ENCODE measurements at places on chromosomes 1 and 21.

DNA sequence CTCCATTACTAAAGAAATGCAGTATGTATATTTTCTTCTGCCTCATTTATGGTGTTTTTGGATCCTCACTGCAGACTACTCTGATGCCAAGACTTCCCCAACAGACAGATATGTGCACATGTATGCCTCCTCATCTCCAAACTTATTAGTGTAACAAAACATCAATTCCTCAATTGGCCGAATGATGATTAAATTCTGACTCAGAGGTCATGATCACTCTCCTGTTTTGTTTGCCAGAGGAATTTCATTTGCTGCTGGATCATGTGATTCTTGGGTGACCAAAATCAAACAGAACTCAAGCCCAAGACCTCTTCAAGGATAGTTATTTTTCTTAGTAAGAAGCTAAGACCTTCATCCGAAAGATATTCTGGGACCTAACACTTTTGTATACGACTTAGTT is 227.6 kb downstream of the LMO4 start:
- no peak for DNase-seq

- no peak for DNase-seq
These were observed 94.6 kb upstream of the DAB1 start for GRCh38 chr1:57518496-57518895.

DNA sequence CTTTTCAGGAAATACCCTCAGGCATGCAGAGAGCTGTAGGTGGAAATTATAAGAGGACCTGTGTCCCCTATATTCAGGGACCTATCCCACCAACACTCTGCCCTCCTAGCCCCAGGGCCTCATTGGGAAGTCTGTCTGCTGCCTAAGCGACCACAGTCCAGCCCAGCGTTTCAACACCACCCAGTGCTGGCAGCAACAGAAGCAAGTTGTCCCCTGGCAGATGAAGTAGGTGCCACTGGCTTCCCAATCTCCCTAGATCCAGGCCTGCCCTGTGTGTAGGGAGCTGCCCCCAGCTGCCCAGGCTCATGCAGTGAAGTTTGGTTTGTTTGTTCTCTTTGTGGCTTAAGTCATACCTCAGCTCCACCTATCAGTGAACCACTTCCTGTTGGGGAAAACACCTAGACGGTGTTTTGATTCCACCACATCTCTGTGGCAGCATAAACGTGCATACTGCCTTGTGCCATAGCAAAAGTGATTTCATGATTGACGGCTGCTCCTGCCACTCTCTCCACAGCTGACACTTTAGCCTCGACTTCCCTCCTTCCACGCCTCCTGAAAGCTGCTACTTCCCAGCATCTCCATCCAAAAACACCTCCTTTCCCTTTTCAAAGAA is 8.1 kb upstream of the LEFTY1 start:
- no peak for DNase-seq

- no peak for DNase-seq
These were observed 6.0 kb downstream of the IFFO2 start for GRCh38 chr1:18950401-18951026.

DNA sequence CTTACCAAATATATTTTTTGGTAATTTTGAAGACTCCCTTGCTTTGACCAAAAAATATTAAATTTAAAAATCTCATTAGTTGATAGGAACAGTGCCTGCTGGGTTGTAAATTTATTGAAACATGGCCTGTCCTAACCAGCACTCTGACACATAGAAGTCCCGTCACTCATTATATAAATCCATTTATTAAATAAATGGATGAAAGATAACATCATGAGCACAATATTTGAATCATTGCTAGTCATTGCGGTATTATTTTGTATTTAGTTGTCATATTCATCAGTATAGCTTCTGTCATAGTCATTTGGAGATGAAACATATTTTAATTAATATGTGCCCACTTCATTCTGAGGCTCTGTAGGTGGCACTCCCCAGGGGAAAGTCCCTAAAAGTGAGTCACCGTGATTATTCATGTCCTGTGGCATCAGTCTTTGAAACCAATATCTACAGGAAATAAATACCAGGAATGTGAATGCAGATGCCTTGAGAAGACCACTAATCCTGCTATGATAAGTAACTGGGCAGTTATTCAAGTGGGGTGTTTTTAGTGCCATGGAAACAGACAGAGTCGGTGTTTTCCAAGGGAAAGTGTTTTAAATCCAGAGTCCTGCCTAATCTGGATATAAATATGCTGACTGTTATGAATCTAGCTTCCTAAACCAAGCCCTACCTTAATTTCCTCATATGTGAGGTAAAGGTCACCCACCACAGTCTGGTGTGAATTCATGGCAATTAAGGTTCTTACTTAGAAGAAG is 302.0 kb downstream of the DUSP10 start:
- DNase-seq, result no peak

DNA sequence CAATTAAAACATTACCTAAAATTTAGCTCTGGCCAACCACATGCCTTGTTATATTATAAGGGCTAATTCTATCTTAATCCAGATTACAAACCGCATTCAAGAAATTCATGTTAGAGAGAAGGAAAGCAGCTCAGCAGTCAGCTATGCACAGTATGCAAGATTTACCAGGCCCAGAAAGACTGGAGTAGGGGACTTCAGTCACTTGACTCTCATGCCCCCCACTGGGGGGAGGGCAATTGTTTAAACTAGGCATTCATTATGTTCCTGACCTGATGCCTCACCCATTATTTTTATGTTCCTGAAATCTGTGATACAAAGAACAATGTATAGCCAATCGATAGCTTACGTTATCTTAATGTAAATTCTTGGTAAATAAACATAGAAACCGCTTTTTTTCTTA is 96.9 kb downstream of the ZNF644 start:
- DNase-seq, result no peak

DNA sequence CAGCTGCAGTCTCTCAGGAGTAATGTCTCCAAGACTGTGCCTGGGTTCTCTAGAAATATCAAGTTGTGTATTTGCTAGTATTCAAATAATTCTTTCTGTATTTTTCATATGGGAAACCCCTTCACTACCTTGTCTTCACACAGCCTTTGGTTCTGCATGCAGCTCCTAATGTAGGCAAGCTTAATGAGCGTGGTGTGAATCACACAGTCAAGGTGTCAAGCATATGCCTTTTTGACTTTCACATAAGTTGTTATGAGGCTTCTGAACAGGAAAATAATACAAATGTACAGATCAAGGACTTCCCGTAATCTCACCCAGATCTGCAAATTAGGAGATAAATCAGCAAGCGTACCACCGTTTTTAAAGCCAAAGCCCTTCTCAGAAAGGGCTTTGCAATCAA is at the start of gene FCRL3:
Gene FCRL3, minus strand, starts transcription at position 38 of the 400 bp plus-strand sequence. CDS start 280 bp downstream, outside the sequence.
- no peak for DNase-seq

DNA sequence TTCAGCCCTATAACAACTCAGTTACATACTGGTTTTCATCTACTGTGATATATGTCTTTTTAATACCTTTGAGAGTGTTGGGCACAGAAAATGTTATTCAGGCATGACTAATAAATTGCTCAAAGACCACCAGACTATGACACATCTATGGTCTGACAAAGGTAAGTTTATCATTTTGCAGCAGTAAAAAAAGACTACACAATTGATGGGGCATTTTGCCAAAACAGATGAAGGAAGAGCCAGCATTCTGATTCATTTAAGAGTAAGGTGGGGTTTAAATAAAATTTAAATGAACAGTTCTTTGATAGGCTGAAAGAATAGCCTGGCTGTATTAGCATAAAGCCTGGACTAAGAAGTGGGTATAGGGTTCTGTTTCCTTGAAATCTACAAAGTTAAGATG is 8.8 kb upstream of the RNPC3 start:
- no peak for DNase-seq

DNA sequence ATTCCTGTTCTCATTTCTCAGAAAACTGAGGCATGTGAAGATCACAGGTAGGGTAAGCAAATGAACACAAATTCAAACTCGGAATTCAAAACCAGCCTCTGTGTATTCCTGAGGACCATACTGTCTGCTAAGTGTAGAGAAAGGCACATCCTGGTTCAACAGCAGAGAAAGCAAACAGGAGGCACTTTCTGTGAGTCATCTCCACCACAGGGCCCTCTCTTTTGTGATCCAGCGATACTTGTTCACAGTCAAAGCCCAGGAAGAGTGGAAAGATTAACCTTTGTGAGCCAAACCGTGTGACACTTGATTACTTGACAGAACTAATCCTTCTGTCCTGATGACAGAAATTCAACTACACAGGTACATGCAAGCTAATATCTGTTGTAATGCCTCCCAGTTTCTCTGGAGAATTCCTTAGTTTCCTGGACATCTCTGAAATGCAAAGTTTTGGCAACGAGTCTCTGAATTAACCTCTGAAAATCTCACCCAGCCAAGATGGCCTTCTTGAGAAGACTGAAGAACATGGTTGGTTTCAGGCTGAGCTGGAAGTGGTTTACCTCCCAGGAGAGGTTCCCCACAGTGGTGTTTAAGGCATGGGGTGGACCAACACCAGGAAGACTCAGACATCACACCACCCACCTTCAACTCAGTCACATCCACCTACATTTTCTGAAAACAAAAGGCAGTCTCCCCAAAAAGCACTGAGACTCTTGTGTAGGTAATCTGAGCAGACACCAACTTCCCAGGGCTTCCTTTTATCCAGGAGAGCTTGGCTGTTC is 98.2 kb upstream of the ERG start:
- DNase-seq, result no peak

DNA sequence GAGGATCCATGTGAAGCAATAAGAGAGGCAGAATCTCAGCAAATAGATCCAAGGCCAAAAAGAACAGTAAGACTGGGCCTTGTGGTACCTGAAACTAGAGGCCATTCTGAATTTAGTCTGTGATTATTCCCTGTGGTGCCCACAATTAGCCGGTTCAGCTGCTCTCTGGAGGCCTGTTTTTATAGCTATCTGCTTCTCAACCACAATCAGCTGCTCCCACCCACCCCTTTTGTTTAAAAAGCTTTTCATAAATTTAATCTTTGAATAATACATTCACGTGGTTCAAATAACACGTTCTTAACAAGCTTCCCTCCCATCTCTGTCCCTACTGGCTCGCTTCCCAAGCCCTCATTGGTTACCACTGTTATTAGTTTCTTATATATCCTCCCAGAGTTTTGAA is 18.0 kb downstream of the UBE2T start:
- DNase-seq, result no peak

DNA sequence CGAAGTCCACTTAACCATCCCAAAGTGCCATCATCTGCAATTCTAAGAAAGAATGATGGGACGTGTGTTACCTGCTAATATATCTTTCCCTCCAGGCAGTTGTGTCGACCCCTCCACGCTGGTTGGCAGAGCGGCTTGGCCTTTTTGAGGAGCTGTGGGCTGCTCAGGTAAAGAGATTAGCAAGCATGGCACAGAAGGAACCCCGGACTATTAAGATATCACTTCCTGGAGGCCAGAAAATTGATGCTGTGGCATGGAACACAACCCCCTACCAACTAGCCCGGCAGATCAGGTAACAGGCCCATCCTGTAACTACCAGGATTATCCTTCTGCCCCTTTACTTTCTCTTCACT is 520 bp downstream of the TARS2 start:
- no peak for DNase-seq

GRCh38 chr1:204345438-204345841 is 14.3 kb downstream of the PLEKHA6 start:
- DNase-seq, result no peak

All from GDM1 (cell line).